ENCODE measurements at places on chromosomes 2 and 18.
A peak's percentile ranks its signal among the peaks of the same experiment; 100 is the strongest.

DNA sequence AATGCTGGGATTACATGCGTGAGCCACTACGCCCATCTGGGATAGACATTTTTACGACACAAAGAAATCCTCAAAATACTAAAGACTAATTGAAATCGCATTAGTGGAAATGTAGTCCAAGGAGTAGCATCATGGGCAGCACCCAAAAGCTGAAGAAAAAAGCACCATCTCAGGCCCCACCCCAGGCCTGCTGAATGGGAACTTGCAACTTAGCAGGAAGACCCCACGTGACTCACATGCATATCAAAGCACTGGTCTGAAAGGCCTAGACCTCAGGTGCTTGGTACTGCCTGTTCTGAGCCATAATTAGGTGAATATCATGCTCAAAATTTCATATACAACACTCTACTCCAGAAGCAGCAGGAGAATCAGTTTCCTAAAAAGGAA is 28.9 kb downstream of the SPRED2 start:
- DNase-seq: no peak

DNA sequence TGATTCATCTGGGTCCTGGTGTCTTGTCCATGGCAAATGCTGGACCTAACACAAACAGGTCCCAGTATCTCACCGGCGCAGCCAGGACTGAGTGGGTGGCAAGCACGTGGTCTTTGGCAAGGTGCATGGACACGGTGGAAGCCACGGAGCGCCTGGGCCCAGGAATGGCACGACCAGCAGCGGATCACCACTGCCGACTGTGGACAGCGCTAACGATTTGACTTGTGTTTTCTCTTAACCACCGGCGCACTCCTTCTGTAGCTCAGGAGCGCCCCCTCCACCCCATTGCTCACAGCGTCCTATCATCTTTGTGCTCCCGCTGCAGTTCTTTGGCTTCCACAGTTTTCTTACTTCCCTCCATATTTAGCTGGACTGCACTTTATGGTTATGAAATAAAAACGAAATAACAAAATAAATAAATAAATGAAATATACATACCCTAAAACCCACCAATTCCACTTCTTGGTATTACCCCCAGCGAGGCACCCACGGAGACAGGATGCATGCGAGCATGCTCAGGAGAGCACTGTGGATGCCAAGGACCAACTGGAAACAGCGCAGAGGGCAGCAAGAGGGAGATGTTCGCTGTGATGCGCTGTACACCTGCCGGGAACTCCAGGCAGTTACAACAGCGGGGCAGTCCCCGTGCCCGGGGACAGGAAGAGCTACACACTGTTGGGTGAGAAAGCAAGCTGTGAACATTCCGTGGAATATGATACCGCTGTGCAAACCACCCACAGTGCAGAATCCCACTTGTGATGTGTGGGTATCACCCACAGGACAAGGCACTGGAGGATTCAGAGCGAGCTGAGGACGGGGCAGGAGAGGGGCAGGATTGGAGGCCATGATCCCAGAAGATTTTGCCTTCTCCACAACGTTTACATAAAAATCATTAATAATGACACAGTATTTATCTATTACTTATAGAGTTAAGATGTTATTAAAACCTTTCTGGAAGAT is 7.0 kb upstream of the CIDEA start:
- DNase-seq: no peak

GRCh38 chr2:26561918-26562810 is 79.0 kb downstream of the CIB4 start:
- peak; percentile 89 for DNase-seq

GRCh38 chr2:156505696-156506095 is 69.5 kb downstream of the GPD2 start:
- DNase-seq: no peak
